ENCODE measurements at places on chromosomes 7 and 10.
A peak's percentile ranks its signal among the peaks of the same experiment; 100 is the strongest.

DNA sequence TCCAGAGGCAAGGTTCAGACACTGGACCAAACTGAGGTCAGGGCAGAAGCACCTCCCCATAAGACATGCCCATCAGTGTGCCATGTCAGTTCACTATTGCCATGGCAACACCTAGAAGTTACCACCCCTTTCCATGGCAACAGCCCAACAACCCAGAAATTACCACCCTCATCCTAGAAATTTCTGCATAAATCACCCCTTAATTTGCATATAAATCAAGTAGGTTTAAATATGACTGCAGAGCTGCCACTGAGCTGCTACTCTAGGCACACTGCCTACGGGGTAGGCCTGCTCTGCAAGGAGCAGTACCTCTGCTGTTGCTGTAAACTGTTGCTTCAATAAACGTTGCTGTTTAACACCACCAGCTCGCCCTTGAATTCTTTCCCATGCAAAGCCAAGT, 12.7 kb downstream of the STEAP2 start:
- H3K4me3 ChIP-seq, result no peak overlapping the region
- no peak overlapping the region for H3K27ac ChIP-seq
- peaks cover 8% of the 10 kb centered on the region for H3K36me3 ChIP-seq
- DNase-seq, result no peak

DNA sequence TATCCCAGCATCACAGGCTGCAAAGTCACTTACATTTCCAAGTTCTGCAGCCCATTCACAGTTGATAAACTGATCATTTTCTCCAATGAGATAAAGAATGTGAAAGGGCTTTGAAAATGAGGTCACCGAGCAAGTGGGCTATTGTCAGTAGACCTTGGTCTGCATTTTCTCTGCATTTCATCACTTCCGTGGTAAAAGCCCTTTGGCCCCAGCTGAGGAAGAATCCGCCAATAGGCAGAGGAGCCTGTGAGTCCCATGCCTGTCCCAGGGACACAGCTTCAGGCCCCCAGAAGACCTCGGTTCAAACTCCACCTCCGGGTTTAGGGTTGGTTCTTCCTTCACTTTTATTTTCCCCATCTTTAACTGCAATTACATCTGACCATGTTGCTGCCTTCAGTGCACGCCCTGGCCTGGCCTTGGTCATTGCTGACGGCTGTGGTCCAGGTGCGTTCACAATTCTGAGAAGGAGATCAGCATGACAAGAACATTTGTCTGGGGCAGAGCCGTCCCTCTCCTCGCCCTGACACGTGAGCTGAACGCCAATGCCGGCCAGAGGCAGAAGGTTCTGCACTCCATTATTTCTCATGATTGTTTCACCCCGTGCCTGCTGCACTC, 292.5 kb downstream of the TCERG1L start:
- DNase-seq, result no peak
- H3K4me3 ChIP-seq, result no peak overlapping the region
- H3K4me1 ChIP-seq, result no peaks in the 10 kb centered on the region
- H3K36me3 ChIP-seq, result no peaks in the 10 kb centered on the region
- no peak overlapping the region for H3K27ac ChIP-seq
- H3K27me3 ChIP-seq, result no peaks in the 10 kb centered on the region

- H3K27ac ChIP-seq, result no peak overlapping the region
- DNase-seq, result no peak
- H3K4me3 ChIP-seq, result no peak overlapping the region
- peaks cover 17% of the 10 kb centered on the region for H3K4me1 ChIP-seq
Measured at GRCh38 chr7:28739826-28740225, 218.3 kb downstream of the TRIL start.

DNA sequence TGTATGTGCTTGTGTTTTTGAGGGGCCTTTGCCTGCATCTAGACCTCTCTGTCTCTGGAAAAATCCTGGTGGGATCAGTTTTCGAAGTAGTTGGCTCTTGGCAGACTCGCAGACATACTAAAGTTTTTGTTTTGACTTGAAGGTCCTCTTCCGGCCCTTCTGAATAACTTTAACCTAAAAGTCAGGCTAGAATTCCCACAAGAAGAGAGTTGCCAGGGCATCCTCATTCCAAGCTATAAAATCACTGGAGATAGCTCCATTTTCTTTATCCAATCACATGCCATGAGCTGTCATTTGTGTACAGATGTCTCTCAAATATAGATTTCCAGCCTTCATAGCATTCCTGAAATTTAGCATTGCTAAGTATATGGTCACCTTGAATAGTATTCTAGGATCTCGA, 967.8 kb downstream of the LRMDA start:
- H3K27me3 ChIP-seq, result no peaks in the 10 kb centered on the region
- H3K36me3 ChIP-seq, result no peaks in the 10 kb centered on the region
- DNase-seq, result no peak

DNA sequence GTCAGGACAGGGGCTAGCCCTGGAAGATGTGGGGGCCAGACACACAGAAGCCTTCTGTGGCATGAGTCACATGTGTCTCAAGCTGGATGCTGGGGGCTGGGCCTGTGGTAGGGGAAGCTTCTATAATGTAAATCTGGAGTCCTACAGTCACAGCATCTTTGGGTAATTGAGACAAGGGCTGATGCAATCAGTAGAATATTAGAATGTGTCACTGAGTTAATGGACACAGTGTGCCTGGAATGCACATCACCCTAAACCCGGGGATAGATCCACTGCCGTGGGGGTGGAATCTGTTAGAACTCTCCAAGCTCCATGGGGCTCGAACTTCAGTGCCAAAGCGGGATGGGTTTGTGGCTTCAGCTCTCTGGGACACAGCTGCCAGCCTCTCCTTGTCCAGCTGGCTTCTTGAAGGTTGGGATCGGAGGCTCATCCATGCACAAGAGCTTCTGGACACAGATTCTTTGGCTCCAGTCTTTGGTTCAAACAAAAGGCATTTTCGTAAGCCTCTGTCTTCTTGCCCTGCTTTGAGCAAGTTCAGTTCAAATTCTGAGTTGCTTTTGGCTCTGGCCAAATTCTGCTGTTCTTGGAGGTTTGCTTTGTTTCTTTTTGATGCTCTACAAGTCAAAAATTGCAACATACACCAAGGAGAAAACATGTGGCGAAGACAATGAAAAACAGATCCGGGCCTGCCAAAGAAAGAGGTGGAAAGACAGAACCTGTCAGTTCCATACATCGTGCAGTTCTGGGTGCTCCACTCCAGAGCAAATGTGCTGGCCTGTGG, 194.8 kb upstream of the ZNF32 start:
- H3K4me1 ChIP-seq, result peaks cover 41% of the 10 kb centered on the region
- H3K4me3 ChIP-seq, result no peak overlapping the region

- no peaks in the 10 kb centered on the region for H3K27me3 ChIP-seq
- no peak overlapping the region for H3K27ac ChIP-seq
- peaks cover 4% of the 10 kb centered on the region for H3K4me1 ChIP-seq
- H3K36me3 ChIP-seq, result peaks cover 30% of the 10 kb centered on the region
Measured at GRCh38 chr7:100115026-100115425, 4.1 kb downstream of the TAF6 start.

- no peaks in the 10 kb centered on the region for H3K27me3 ChIP-seq
- DNase-seq, result no peak
- H3K36me3 ChIP-seq, result no peaks in the 10 kb centered on the region
- no peak overlapping the region for H3K27ac ChIP-seq
- H3K4me1 ChIP-seq, result no peaks in the 10 kb centered on the region
- H3K4me3 ChIP-seq, result no peak overlapping the region
Measured at GRCh38 chr10:50286517-50286916, 35.2 kb upstream of the ASAH2 start.

- peaks cover 9% of the 10 kb centered on the region for H3K4me1 ChIP-seq
- H3K27me3 ChIP-seq, result no peaks in the 10 kb centered on the region
- H3K27ac ChIP-seq, result no peak overlapping the region
- no peak for DNase-seq
- H3K4me3 ChIP-seq, result no peak overlapping the region
Measured at GRCh38 chr7:30437823-30438574, 40.6 kb downstream of the NOD1 start.

- no peak for DNase-seq
- H3K4me3 ChIP-seq, result no peak overlapping the region
- H3K36me3 ChIP-seq, result no peaks in the 10 kb centered on the region
Measured at GRCh38 chr10:71317739-71318138, 1.3 kb upstream of the SLC29A3 start.

GRCh38 chr7:112942981-112943380, 143.6 kb downstream of the GPR85 start:
- no peaks in the 10 kb centered on the region for H3K27me3 ChIP-seq
- H3K36me3 ChIP-seq, result no peaks in the 10 kb centered on the region
- no peak overlapping the region for H3K27ac ChIP-seq
- DNase-seq, result no peak

- no peaks in the 10 kb centered on the region for H3K36me3 ChIP-seq
- H3K4me3 ChIP-seq, result no peak overlapping the region
- H3K4me1 ChIP-seq, result peaks cover 48% of the 10 kb centered on the region
- peak overlapping the region; percentile 68 for H3K27ac ChIP-seq
- no peaks in the 10 kb centered on the region for H3K27me3 ChIP-seq
Measured at GRCh38 chr10:87544721-87545120, 40.0 kb downstream of the MINPP1 start.

GRCh38 chr10:22659866-22660265, 54.5 kb downstream of the PIP4K2A start:
- no peaks in the 10 kb centered on the region for H3K36me3 ChIP-seq
- H3K4me1 ChIP-seq, result peaks cover 42% of the 10 kb centered on the region
- H3K27ac ChIP-seq, result no peak overlapping the region
- DNase-seq, result no peak
- no peaks in the 10 kb centered on the region for H3K27me3 ChIP-seq

- peaks cover 22% of the 10 kb centered on the region for H3K4me1 ChIP-seq
- no peaks in the 10 kb centered on the region for H3K27me3 ChIP-seq
- H3K4me3 ChIP-seq, result peak overlapping the region; percentile 59
- no peak overlapping the region for H3K27ac ChIP-seq
- H3K36me3 ChIP-seq, result no peaks in the 10 kb centered on the region
- no peak for DNase-seq
Measured at GRCh38 chr7:151735851-151736402, 141.0 kb downstream of the PRKAG2 start.

DNA sequence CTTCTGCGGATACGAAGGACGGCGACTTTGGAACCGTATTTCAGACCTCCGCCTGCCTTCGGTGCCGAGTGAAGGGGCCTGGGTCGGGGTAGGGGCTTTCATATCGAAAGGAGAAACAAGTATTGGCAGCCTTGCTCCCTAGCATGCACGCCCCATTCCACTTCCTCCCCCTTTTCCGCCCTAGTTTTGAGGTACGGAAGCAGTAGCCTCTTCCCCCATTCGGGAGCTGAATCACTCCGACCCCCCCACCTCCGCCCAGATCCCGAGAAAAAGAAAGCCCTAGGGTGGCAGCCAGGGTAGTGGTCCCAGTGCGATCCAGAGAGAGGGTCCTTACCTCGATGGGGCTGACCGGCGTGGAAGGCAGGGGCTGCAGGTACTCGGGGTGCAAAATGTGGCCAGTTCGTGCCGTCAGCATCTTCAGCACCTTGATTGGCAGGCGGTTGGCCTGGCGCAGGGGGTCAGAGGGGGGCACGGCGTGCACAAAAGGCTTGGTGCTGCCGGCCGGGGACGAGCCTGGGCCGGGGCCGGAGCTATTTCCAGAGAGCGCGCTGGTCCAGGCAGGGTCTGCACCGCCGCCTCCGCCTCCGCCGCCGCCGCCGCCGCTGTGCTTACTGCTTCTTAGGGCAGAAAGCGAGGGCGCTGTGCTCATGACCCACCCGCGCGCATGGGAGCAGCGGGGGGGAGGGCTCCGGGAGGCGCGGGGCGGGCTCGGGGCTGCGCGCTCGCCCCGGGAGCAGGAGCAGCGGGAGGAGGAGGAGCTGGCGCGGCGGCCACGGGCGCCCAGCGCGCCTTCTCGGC, 594 bp downstream of the ZNF503 start:
- H3K36me3 ChIP-seq, result peaks cover 5% of the 10 kb centered on the region
- H3K4me3 ChIP-seq, result peak overlapping the region; percentile 84
- H3K27me3 ChIP-seq, result no peaks in the 10 kb centered on the region
- DNase-seq, result no peak
- H3K27ac ChIP-seq, result peak overlapping the region; percentile 99
- no peaks in the 10 kb centered on the region for H3K4me1 ChIP-seq

DNA sequence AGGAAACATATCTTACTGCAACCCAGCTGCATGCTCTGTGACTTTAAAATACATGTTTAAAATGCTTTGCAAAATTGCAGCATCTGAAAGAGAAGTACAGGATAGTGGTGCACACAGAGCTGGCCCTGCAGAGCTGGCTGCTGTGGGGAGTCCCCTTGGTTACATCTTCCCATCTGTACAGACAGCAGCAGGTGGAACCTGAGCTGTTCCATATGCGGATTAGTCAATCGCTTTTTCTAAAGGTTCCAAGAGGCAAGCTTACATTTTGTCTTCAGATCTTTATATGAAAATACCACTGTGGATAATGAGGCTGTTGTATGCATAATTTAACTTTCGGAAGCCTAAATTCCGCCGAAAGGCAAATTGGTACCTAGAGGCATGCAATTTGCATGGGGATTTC, 444.1 kb downstream of the NRG3 start:
- H3K36me3 ChIP-seq, result no peaks in the 10 kb centered on the region
- no peaks in the 10 kb centered on the region for H3K27me3 ChIP-seq
- no peak overlapping the region for H3K4me3 ChIP-seq
- H3K4me1 ChIP-seq, result no peaks in the 10 kb centered on the region

DNA sequence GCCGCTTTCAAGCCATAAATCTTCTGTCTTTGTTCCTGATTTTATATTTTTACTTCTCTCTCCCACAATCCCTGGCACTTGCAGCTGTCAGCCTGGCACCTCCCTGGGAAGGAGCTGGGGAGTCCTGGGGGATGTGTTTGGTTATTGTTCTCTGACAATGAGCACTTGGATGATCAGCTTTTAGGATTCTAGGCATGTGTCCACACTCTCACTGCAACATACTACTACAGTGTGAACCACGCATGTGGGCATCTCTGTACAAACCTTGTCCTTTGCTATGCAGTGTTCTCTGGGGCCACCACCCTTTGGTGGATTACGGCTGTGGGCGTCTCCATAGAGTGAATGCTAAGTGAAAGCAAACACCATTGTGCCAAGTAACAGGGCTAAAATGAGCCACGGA, 168.4 kb upstream of the KMT2E start:
- no peak for DNase-seq
- no peak overlapping the region for H3K27ac ChIP-seq
- H3K27me3 ChIP-seq, result no peaks in the 10 kb centered on the region
- no peaks in the 10 kb centered on the region for H3K4me1 ChIP-seq
- no peak overlapping the region for H3K4me3 ChIP-seq

DNA sequence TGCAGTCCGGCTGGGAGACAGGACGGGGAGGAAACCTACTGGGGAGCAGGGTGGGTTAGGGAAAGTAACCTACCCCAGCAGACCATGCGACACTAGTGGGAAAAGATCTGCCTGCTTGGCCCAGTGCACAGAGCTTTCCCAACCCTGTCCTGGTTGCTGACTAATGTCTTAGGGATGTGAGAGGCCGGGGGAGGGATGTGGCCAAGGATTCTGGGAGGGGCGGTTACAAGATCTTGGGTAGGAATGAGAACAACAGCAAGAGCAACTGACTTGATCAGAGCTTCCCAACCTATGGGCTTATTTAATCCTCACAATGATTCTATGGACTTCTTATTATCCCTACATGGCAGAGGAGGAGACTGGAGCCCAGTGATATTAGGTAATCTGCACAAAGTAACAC, 24.0 kb upstream of the EIF5AL1 start:
- no peaks in the 10 kb centered on the region for H3K27me3 ChIP-seq
- H3K4me3 ChIP-seq, result no peak overlapping the region
- DNase-seq, result peak; percentile 43
- H3K27ac ChIP-seq, result peak overlapping the region; percentile 3
- no peaks in the 10 kb centered on the region for H3K36me3 ChIP-seq

All from thoracic aorta (tissue), 2 donors.